ENCODE measurements at places on chromosomes 3 and 15.
A peak's percentile ranks its signal among the peaks of the same experiment; 100 is the strongest.

DNA sequence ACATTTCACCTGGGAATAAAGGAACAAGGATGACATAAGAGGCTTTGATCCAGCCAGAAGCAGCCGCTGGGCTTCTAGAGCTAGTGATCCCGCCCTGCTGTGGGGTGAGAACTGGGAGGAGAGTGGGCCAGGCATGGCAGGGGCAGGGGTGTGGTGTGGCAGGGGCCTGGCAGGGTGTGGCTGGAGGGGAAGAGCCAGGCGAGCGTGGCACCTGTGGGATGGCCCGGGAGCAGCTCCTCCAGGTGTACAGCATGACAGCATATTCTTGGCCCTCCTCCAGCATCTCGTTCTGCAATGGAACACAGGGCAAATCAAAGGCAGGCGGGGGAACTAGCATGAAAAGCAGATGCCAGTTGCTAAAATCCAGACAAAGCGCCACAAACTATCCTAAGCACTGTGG, 35.5 kb downstream of the CYFIP1 start:
- peak; percentile 98 for ATAC-seq

- peak; percentile 25 for ATAC-seq
Measured at GRCh38 chr3:123449102-123449996, 459 bp upstream of the ADCY5 start.

GRCh38 chr15:92061511-92062195, 208.1 kb downstream of the SLCO3A1 start:
- no peak for ATAC-seq

DNA sequence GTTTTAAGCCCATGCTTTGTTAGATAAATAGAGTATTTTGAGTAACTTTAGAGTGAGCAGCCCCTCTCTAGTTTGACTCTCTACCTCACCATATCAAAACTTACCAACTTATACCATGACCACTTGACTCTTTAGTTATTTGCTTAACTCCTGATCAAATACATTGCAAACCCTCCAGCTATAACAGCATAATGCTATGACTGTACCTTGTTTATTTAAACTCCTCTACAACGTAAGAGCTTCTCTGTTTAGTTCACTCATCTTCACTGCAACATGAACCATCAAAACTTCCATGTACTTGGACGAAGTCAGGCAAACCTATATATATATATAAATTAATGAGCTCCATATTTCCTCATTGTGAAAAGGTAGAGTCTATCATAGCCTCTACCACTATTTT, 218.2 kb downstream of the DPH6 start:
- ATAC-seq: no peak

- ATAC-seq: no peak
Measured at GRCh38 chr3:52247409-52248164, 2.0 kb downstream of the PPM1M start.

GRCh38 chr15:92400573-92400972, 6.9 kb downstream of the ST8SIA2 start:
- no peak for ATAC-seq

DNA sequence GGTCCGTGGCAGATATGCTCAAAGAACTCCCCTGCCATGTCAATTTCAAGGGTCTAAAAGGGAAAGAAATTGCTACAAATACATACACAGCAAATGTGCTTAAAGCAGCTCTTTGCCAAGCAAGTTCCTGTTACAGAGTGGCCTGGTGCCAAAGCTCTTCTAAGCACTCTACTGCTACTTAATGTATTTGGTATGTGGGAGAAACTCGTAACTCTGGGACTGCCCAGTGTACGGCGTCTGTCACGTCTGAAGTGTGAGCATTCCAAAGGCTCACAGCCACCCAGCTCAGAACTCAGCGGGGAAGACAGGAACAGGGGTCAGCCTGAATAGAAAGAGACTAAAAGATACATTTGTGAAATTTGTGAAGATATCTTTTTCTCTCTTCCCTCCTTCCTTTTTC, 54.6 kb downstream of the RBMS3 start:
- ATAC-seq: peak; percentile 91

DNA sequence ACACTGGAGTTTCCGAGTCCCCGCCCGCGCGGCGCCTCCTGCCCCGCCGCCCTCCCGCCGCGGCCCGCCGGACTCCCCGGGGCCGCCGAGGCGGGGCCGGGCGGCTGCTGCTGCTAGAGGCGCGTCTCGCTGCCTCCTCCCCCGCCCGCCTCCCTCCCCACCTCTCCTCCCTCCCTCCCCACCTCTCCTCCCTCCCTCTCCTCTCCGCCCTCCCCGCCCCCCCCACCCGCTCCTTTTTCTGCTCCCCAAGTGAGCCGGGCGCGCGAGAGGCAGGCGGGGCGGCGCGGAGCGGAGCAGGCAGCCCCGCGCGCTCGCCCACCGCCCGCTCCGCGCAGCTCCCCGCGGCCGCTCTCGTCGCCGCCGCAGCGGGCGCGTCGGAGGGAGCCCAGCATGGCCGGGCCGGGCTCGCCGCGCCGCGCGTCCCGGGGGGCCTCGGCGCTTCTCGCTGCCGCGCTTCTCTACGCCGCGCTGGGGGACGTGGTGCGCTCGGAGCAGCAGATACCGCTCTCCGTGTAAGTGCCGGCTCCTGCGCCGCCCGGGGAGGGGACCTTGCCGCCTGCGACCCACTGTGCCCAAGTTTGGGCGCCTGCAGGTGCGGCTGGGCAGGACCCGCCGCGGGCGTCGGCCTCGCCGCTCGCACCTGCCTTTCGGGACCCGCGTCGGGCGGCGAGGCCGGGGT, at the start of gene CACNA2D3:
Gene CACNA2D3 (plus strand): TSS at position 229 of the 679 bp plus-strand sequence.
- peak; percentile 86 for ATAC-seq

- ATAC-seq: peak; percentile 28
Measured at GRCh38 chr15:77798151-77798835, 165.6 kb upstream of the LINGO1 start.

GRCh38 chr3:45711931-45712330, 22.7 kb downstream of the SACM1L start:
- ATAC-seq: no peak

DNA sequence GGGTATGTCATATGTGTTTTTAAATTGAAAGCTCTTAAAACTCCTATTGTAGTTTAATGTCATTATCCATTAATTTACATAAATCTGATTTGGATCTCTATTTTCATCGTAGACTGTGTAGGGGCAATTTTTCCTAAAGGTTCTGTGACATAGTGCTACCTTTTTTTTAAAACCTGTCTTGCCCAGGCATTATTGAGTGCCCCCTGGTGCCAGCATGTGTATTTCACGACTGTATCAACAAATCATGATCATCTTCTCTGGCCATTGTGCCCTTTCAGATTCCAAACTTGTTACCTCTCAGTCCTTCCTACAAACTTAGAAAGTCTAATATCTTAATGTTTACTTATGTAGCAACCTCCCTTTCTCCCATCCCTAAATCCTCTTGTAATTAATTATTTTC, 97.2 kb upstream of the FLNB start:
- no peak for ATAC-seq

- ATAC-seq: no peak
Measured at GRCh38 chr3:137348936-137349335, 391.2 kb downstream of the IL20RB start.

GRCh38 chr3:50430950-50431435, 71.7 kb upstream of the TMEM115 start:
- no peak for ATAC-seq

GRCh38 chr3:52346623-52347530, 30.8 kb downstream of the DNAH1 start:
- peak; percentile 40 for ATAC-seq

- no peak for ATAC-seq
Measured at GRCh38 chr3:146585156-146585555, 20.0 kb downstream of the PLSCR5 start.

DNA sequence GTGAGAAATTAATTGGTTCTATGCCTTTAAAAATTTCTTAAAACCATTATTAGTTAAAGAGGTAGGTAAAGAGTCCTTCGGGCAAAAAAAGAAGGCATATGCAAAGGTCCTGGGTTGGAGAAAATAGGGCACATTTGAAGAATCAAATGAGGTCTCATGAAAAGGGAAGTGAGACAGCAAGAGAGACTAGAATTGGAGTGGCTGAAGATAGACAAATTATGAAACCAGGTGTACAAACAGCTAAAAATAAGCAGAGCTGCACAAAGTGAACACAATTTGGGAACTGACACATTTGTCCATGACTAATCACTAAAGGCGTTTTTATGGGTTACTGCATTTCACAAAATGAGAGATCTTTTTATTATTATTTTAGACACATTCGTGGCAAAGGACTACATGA, 581.2 kb downstream of the PYDC2 start:
- no peak for ATAC-seq

- no peak for ATAC-seq
Measured at GRCh38 chr15:90064911-90065681, 37.2 kb downstream of the IDH2 start.

DNA sequence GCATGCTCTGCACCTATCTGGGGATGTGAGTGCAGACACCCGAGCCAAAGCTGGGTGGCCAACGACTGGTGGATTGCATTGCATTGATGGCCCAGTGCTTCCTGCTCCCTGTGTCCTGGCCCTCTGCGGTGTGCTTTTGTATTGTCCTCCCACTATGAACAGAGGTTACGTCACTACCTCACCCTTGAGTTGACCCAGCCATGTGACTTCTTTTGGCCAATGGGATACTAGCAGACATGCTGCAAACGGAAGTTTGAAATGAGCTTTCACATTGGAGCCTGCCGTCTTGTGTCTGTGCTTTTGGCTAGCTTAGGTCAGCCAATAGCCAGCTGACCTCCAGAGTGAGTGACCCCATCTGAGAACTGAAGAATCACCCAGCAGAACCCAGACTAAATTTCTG, 15.3 kb upstream of the TBC1D21 start:
- no peak for ATAC-seq

DNA sequence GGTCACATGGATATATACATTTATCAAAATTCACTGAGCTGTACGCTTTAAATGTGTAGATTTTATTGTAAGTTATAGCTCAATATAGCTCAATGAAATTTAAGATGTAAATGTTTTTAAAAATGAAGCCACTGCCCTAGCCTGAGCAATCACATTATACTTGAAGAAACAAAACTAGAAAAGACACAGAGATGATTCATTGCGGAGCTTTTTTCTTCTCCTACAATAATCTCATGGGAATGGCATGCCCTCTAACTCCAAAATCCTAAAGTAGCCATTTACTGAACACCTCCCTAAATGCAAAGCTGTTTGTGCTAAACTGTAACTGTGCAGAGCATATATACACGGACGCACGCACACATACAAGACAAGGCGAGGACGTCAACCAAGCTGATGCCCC, 84.2 kb downstream of the MYO9A start:
- ATAC-seq: no peak

DNA sequence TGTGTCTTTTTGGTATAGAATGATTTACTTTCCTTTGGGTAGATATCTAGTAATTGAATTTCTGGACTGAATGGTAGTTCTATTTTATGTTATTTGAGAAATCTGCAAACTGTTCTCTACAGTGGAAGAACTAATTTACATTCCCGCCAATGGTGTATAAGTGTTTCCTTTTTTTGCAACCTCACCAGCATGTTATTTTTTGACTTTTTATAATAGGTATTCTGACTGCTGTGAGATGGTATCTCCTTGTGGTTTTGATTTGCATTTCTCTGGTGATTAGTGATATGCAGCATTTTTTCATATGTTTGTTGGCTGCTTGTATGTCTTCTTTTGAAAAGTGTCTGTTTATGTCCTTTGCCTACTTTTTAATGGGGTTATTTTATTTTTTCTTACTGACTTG, 607.2 kb downstream of the OTOL1 start:
- no peak for ATAC-seq

DNA sequence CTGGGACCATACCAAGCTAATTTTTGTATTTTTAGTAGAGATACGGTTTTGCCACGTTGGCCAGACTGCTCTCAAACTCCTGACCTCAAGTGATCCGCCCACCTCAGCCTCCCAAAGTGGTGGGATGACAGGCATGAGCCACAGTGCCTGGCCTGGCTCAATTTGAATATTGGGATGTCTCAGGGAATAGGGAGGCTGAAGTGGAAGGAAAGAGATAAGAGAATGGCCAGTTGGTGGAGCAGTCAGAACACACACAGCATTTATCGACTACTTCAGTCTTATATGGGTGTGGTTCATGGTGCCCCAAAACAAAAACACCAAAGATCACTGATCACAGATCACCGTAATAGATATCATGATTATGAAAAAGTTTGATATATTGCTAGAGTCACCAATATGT, 144.4 kb downstream of the GMNC start:
- no peak for ATAC-seq

- ATAC-seq: no peak
Measured at GRCh38 chr3:197709135-197709534, 27.6 kb downstream of the RUBCN start.

DNA sequence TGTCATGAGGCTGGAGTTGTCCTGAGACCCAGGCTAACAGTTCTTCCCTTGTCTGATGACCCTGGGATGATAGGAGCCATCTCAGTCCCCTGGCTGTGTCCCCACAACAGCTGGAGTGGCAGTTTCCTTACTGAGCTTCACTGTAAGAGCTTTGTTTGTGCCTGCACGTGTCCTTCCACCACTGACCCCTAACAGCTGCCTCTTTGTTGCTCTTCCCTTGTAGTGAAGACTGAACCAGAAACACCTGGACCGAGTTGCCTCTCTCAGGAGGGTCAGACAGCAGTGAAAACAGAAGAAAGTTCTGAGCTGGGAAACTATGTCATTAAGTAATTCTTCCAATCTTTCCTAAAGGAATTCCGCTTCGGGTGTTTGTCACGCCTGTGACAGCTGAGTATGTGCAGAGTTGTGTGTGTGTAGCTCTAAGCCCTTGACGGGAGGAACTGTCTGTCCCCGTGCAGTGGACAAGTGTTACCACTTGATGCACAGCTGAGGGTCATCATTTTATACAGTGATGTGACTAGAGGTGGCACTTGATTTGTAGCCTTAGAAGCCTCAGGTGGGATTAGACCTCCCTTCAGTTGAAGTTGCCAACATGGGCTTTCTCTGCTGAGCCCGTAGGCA, 25.0 kb downstream of the MAP6D1 start:
- no peak for ATAC-seq

DNA sequence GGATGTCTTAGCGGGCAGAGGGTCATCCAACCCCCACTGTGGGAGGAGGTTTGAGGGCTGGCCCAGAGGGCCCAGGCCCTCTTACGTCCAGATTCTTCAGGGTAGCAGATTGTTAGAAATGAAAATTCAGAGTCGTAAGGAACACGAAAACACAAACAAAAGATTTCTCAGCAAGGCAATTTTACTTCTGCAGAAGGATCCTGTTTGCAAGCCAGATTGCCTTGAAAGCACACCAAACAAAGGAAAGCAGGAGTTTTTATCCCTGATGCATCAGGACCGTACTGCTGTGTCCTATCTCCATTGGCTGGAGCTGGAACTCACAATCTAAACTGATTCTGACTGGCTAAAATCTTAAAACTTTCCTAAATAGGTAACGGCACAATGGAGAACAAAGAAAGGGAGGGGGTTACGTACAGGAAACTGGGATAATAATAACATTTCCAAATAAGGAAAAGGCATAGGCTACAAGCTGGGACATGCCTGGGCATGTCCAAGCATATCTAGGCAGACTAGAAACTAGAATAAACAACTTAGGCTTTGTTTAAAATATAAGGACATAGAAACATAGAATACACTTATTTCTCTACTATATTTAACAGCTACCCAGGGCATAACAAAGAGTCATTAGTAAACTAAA, 97.3 kb upstream of the C2CD4B start:
- ATAC-seq: no peak

DNA sequence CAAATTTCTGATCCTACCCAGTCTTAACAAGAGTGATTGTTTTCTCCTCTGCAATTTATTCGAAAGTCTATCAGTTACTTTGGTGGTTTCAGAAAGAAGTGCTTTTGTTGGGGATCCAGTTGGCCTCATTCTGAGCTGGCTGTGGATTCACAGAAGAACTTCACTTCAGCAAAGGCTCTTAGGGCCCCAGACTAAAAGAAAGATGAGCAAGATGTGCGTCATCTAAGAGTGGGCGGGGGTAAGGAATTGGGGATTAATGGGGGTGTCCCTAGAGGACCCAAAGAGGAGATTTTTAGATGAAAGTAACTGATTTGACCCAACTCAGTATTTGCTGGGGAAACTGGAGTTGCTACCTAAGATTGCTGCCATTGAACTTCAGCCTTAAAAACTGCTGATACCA, 63.9 kb upstream of the TSEN2 start:
- no peak for ATAC-seq
